ENCODE measurements at places on chromosomes 3 and 15. TPM values are rescaled to one million over a fixed set of nuclear protein-coding genes. Genes with fewer than 3 reads are reported as not detected.

GRCh38 chr15:22845289-22845900 lies 6.9 kb downstream of the NIPA2 start:
- peak; percentile 50 for DNase-seq

CISH gene
- 34.4 TPM for polyA plus RNA-seq

EFHB gene
- polyA plus RNA-seq, result 6.2 TPM

MST1R gene
- 1.7 TPM for polyA plus RNA-seq

GRCh38 chr3:140974900-140975299 lies 33.3 kb downstream of the SLC25A36 start:
- no peak for DNase-seq

DNA sequence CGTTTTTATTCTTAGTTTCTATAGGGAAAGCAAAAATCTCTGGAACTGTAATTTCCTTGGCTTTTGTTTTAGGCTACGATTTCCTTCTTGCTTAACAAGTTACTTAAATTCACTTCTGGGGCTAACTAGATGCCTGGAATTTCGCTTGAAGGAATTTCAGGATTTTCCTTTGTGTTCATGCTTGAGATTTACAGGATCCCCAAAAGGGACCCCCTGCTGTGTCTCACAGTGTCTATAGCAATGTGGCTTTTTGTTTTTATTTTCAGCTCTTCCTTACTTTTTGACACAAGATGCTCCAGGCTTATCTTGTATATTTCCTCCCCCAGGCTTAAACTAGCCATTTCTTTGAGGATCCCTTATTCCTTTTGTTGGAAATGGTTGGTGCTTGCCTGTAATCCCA lies 95.5 kb upstream of the DPPA4 start:
- no peak for DNase-seq

DNA sequence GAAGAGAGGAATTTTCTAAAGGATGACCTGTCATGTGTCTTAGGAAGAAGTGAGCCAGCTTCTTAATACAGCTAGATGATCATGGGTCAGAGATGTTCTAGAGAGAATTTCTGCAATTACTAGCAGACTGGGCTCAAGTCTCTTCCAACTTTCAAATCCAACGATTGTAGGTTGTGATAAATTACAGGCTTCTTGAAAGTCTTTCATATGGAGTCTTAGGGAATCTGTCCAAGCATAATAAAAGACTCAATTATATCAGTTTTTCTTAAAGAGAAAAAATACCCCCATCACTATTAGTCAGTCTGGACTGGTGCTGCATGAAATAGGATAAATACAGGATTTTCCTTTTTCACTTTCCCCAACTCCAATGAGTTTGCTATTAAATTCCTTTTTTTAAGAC lies 59.1 kb downstream of the DRD3 start:
- peak; percentile 16 for DNase-seq

GRCh38 chr3:121855555-121855954 lies 20.5 kb downstream of the EAF2 start:
- no peak for DNase-seq

ERC2 gene
- 3.7 TPM for polyA plus RNA-seq
